ENCODE measurements at places on chromosomes 1 and 21.

GRCh38 chr1:26015358-26015757 is 6.2 kb upstream of the EXTL1 start:
- peak; percentile 49 for DNase-seq

GRCh38 chr1:36098650-36099365 is 10.1 kb downstream of the ADPRS start:
- no peak for DNase-seq

- no peak for DNase-seq
Observed at GRCh38 chr1:45331436-45332345, 5.0 kb downstream of the HPDL start.

DNA sequence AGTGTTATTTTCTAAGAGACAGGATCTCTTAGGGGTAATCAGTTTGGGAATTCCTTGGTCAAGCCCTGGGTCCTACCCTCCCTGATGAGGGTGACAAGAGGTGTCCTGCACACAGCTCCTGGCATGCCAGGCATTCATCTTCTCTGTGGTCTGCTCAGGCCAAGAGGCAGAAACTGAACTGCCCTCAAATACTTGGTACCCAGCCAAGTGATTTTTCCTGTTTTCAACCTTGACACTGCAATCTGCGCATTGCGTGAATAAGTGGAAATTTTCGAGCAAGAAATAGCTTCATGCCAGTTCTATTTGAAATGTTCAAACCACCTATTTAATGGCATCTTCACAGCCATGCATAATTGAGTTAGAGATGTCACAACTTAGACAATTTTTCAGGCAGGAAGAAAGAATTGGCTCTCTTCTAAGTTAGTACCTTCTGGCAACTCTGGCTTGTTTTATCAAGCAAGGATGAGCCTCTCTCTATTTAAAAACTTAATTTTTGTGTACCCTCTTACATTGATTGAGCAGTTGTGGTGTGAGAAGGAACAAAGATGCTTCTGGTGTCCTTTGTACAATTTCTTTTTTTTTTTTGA is 27.0 kb downstream of the DNM3 start:
- no peak for DNase-seq

DNA sequence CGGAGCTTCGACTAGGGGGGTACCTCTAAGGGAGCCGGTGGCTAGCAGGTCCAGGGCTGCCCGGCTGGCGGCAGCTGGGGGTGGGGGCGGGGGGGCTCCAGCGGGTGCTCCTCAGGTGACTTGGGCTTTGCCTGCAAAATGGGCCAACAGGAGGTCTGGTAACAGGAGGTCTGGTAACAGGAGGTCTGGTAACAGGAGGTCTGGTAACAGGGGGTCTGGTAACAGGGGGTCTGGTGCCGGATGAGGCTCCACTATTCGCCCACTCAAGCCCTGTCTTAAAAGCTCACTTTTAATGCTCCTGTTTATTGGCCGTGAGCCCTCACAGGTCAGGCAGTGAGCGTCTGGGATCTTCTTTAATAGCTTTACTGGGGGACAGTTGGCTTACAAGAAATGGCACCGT is 40.4 kb upstream of the ACTRT2 start:
- DNase-seq = no peak

GRCh38 chr1:53899206-53899628 is 5.2 kb downstream of the DIO1 start:
- peak; percentile 75 for DNase-seq

- no peak for DNase-seq
Observed at GRCh38 chr21:40923407-40923806, 76.4 kb upstream of the DSCAM start.

GRCh38 chr1:153941826-153942725 is 4.4 kb downstream of the DENND4B start:
- no peak for DNase-seq

DNA sequence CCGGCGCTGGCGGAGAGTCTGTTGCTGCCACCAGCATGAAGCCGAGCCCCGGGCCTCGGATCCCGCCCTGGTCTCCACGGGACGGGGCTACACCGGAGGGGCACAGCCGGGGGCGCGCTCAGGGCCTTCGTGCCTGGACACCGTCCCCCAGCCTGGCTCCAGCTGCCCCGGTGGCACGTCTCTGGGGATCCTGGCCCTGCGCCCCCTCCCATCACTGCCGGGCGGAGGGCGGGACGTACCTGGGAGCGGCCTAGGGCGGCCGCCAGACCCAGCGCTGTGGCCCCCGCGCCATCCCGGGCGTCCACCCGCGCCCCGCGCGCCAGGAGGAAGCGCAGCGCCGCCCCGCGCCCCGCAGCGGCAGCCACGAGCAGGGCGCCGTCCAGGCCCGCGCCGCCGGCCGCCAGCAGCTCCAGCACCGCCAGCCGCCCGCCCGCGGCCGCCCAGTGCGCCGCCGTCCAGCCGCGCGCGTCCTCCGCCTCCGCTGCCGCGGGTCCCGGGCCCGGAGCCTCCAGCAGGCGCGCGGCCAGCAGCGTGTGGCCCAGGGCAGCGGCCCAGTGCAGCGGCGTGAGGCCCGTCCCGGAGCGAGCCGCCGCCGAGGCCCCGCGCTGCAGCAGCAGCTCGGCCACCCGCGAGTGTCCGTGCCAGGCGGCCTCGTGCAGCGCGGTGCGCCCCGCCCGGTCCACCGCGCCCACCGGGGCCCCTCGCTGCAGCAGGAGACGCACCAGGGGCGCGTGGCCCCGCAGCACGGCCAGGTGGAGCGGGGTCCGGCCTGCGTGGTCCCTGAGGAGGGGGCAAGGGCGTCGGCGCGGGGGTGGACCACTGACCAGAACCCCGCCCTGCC is 1.0 kb downstream of the ANKRD65 start:
- peak; percentile 17 for DNase-seq
